GM13977 (cell line): ENCODE measurements at places on chromosomes 7 and 10.
A peak's percentile ranks its signal among the peaks of the same experiment; 100 is the strongest.

GRCh38 chr10:99412099-99412498, 18.3 kb downstream of the GOT1 start:
- DNase-seq: no peak

DNA sequence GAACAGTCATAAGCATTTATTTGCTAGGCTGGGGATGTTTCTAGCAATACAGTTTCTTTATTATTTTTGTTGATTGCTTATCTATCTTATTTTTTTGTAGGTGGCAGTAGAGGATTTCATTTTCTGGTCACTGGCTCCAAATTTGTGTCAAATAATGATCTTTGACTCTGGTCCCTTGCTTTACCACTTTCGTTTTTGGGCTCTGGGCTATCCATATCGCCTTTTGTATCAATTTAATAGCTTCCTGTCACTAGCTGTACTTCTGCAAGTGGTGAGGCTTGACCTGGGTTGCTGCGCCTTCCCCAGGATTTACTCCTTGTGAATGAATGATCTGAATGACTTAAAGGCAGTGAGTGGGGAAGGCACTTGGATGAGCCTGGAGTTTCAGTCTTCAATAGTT, 48.4 kb downstream of the MDFIC start:
- no peak for DNase-seq

GRCh38 chr10:86644152-86644793, 10.1 kb upstream of the OPN4 start:
- peak; percentile 18 for DNase-seq

DNA sequence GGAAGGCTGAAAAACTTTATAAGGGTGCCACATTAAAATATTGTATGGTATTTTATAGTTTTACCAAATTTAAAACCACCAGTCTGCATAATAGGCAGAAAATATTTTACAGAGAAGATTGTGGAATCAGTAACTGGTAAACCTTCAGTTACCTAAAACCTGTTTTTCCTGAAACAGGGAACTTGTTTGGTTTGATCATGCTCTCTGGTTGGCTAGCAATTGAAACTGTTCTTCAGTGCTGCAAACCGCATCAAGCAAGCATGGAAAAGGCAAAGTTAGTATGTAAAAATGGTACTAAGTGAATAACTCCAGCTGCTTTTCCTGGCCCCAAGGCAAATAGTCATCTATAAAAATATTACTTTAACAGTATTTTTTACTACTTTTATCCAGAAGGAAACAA, 316.9 kb upstream of the LRRN3 start:
- DNase-seq: no peak

DNA sequence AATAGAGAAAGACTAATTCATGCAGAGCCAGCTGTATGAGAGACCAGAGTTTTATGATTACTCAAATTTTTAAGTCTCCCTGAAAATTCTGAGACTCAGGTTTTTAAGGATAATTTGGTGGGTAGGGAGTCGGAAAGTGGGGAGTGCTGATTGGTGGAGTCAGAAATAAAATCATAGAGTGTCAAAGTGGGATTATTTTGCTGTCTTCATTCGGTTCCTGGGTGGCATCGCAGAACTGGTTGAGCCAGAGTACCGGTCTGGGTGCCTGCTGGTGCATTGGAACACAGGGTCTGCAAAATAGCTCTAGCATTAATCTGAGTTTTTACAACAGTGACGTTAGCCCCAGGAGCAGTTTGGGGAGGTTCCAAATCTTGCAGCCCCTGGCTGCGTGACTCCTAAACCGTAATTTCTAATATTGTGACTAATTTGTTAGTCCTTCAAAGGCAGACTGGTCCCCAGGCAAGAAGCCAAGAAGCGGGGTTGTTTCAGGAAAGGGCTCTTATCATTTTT, 32.4 kb downstream of the GPRIN2 start:
- no peak for DNase-seq

GRCh38 chr7:49580000-49580399, 193.4 kb upstream of the VWC2 start:
- no peak for DNase-seq

DNA sequence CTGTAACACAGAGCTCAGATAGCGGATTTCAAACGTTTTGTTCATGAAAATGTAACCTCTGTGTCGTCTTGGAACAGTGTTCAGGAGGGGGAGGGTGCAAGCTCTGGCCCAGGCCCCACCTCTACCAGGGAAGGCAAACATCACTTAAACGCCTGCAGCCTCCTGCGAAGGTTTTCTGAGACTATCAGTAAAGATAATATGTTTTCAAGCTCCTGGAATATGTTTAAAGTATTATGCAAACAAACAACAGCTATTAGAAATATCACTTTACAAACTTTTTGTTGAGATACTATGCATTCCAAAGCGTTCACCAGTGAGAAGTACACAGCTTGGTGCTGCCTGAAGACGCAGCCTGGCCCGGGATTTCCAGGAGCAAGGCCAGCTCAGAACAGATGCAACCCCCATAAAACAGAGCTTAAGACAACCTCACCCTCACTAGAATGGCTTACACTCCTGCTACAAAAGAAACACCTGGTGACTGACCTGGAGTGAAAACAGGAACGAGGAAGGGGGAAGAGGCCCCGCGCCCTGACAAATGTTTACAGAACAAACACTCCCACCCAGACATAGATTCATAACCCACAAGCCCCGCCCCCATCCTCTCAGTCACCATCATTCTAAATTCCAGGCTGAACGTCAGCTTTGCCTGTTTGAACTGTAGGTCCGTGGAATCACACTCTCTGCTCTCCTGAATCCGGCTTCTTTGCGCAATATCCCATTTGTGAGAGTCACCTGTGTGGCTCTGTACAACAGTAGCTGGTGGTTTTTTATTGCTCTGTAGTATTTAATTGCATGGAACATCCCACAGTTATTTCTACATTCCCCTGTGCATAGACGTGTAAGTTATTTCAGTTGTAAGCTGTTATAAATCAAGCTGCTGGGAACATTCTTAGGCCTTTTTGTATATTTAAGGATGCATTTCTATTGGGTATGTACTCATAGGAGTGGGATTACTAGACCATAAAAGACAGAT, 155.0 kb downstream of the PTPRN2 start:
- no peak for DNase-seq

- DNase-seq: no peak
These were observed 88.0 kb upstream of the INSIG1 start for GRCh38 chr7:155209478-155210319.

DNA sequence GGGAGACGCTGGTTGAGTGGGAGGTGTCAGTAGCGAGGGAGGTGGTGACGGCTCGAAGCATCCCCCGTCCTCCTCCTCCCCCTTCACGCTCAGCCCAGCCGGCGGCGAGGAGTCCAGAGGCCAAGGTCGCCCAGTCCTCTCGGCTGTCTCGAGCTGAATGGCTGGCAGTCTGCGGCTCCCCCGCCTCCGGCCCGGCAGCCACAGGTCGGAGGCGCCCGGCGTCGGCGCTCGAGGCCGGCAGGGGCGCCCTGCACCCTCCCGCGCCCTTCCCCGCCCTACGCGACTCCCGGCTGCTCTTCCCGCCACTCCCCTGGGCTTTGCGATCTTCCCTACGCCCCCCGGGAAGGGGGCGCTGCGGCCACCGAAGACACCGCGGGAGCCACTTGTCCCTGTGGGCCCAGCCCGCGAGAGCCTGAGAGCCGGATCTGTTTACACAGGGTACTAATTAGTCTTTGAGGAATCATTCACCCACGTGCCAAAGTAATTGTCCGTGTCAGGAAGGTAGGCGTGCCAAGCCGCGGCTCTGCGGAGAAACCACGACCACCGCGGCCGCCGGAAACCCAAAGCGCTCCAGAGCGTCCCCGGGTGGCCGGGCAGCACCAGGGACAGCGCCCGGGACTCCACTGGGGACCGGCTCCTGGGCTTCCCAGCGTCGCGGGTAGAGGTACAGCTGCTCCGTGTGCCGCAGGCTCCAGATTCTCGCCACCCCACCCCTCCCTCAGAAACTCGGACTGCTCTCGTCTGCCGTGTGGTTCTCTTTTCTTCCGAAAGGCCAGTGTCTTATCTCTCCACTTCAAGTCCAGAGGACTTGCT, at the start of gene NXPH1:
Gene NXPH1, plus strand, starts transcription at position 133 of the 813 bp plus-strand sequence.
- DNase-seq: peak; percentile 65

DNA sequence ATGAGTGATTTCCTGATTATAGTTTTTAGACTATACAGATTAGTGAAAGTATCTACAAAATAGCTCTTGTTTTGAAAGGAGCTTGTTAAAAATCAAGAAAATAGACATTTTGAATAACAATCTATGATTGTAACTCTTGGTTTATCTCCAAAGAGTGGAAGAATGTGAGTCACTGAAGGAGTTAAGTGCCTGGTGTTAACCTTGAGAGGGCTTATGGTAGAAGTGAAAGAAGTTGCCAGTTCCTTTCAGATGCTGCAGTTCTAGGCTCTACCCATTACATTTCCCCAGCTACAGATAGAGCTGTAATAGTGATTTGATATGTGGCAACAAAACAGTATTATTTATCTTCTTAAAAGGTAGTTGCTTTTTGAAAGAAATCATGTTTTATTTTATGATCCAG, 12.7 kb downstream of the NRBF2 start:
- DNase-seq: no peak

- DNase-seq: peak; percentile 51
These were observed 10.4 kb downstream of the STMP1 start for GRCh38 chr7:135672560-135673359.

DNA sequence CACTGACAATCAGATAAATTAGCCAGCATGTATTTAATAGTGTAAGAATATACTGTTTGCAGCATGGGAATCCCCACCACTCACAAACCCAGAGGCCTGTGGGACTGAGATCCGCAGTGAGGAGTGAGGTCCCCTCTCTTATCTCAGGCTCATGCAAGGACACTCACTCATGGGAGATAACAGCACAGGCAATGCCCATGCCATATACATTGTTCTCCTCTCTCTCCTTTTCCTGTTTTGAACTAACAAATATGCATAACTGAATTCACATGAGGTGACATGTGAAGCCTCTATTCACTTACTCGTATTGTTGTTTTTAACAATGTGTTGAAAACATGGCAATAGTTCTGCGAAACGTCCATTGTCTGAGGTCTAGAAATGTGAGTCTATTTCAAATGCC, 230.5 kb downstream of the ARHGAP21 start:
- DNase-seq: no peak

- no peak for DNase-seq
These were observed 40.4 kb downstream of the NPVF start for GRCh38 chr7:25187932-25188331.

GRCh38 chr10:88080213-88080612, 216.8 kb downstream of the PTEN start:
- DNase-seq: peak; percentile 44

DNA sequence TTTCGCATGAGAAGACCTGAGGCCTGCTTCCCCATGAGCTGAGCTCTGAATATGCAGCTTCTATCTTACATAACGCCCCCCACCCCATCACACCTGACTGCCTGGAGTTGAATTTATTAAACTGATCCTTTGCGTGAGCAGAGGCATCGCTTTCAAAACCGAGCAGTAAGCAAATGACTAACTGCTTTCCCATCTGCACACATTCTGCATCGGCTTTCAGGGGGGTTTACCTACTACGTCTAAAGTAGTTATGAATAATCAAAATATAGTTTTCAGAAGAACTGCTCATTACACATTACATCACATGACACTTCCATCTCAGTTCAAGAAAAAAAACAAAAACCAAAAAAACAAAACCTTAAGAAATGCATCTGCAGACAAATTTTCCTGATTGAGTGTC, 54.7 kb upstream of the EGR2 start:
- peak; percentile 54 for DNase-seq

GRCh38 chr7:101368422-101369165, 5.9 kb downstream of the COL26A1 start:
- DNase-seq: no peak

DNA sequence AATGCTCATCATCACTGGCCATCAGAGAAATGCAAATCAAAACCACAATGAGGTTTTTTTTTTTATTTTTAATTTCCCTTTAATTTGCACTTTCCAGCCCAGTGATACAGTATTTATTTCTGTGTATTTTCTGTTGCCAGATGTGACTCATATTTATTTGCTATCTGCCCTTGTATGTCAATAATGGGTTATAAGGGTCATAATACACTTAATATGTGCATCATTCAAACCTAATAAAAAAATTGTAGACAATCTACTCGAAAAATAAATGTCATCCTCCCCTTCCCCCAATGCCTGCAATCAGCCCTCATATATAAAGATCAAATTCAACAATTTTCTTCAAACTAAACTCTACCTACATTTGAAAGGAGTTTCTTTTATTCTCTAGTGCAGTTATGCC, 154.5 kb downstream of the CSTF2T start:
- no peak for DNase-seq

GRCh38 chr7:99128076-99128950, 15.6 kb downstream of the SMURF1 start:
- DNase-seq: no peak

- no peak for DNase-seq
These were observed 60.2 kb downstream of the FIGNL1 start for GRCh38 chr7:50389961-50390360.

DNA sequence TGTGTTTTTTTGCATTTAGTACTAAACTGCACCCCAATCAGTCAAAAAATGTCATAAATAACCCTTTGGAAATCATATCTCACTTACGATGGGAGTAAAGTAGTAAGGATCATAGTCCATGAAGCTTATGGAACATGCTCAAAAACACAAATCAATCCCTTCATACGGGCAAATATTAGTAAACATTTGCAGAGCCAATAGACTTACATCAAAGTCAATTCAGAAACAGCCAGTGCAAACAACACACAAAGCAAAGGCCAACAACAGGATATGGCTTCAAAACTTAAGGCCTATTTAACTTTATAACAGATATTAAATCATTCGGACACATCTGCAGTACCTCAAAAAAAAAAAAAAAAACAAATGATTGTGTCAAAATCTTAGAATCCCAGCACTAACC, 32.1 kb downstream of the SGCE start:
- DNase-seq: no peak

- DNase-seq: no peak
These were observed 21.2 kb downstream of the PRXL2A start for GRCh38 chr10:80429521-80429973.

- no peak for DNase-seq
These were observed 9.2 kb downstream of the OR2A5 start for GRCh38 chr7:144057954-144058353.

DNA sequence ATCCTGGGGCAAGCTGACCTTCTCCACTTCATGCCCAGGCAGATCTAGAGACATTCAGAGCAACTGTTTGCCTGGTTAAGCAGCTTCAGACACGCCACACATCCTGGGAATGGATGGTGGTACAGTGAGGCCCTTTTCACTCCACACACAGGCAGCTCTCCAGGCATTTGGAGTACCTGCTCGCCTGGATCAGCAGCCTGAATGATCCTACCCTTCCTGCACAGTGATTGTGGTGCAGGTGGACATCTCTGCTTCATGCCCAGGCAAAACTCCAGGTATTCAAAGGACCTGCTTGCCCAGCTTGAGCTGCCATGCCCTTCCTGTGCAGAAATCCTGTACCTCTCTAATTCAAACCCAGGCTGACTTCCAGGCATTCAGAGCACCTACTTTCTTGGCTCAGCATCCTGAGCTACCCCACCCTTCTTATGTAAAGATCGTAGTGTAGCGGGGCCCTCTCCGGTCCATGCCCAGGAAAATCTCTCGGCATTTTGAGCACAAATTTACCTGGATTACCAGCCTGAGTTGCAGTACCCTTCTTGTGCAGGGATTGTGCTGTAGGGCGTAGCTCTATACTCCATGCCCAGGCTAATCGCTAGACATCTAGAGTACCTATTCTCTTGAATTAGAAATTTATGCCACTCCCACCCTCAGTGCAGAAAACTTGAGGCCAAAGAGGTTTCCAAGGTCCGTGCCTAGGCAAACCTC, 972.8 kb downstream of the ANKRD7 start:
- DNase-seq: no peak

- DNase-seq: no peak
These were observed 86.8 kb upstream of the KMT2C start for GRCh38 chr7:152522571-152523067.

- peak; percentile 62 for DNase-seq
These were observed 168.4 kb upstream of the IMMP2L start for GRCh38 chr7:111730476-111731300.
